Activated naive CD8-positive, alpha-beta T cell treated with anti-CD3 and anti-CD28 coated beads, Interleukin-2, amount 10 ng/mL, durations not matched to agents 7 days and 5 days (primary cell): ENCODE measurements at places on chromosomes 11 and 22. TPM values are rescaled to one million over a fixed set of nuclear protein-coding genes. Genes with fewer than 3 reads are reported as not detected.

Gene MGAT3
- total RNA-seq: 7.0 TPM

Gene RPLP2
- total RNA-seq: 3,019 TPM

Gene DENND6B
- total RNA-seq: 9.5 TPM

Gene CABP4
- 2.8 TPM for total RNA-seq

Gene MS4A4E
- total RNA-seq: not detected

Gene KLHL22
- 31.7 TPM for total RNA-seq

Gene MEI1
- 52.1 TPM for total RNA-seq

Gene ARHGEF17
- not detected for total RNA-seq

Gene DGAT2
- total RNA-seq: 0.86 TPM

DNA sequence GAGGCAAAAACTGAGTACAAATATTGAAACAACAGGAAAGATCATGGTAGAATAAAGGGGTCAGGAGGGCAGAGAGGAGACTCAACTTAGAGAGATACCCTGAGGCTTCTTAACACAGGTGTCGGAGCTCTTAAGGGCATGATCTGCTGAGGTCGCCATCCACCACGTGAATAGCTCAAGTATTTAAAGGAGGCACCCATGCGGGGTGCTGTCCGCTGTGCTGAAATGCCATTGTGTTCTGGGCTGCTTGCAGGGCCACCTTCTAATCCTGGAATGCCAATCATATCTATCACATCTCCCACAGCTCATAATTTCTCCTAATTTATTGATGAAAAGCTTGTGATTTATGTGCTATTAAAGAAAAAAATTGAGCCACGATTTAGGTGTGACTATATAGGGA is 90.2 kb downstream of the SEZ6L start:
- H3K36me3 ChIP-seq: no peaks in the 10 kb centered on the region
- no peaks in the 10 kb centered on the region for H3K4me1 ChIP-seq
- H3K27ac ChIP-seq: no peak overlapping the region
- no peak overlapping the region for H3K4me3 ChIP-seq
- peak; percentile 40 for DNase-seq

GRCh38 chr22:36233796-36234195 is 5.5 kb downstream of the APOL2 start:
- no peak overlapping the region for H3K4me3 ChIP-seq
- no peaks in the 10 kb centered on the region for H3K27me3 ChIP-seq
- no peak for DNase-seq
- H3K27ac ChIP-seq: peak overlapping the region; percentile 85

DNA sequence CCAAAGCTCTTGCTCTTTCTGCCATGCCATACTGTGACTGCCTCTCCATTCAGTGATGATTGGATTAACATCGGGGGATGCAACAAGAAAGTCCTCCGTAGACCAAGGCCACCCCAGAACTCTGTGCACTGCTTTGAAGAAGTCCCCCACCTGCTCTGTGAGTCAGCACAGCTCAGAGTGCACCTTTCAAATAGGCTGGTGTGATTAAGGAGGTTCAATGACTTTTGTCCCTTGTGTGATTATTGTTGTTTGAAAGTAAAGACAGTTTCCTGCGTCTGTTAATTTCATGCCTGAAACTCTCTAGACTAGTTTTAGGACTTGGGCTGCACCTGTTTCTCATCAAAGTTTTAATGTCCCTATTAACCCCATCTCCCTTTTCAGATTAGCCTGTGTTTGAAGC is 33.0 kb upstream of the DBX1 start:
- DNase-seq: no peak
- H3K4me3 ChIP-seq: no peak overlapping the region
- H3K4me1 ChIP-seq: peaks cover 4% of the 10 kb centered on the region
- no peak overlapping the region for H3K27ac ChIP-seq

DNA sequence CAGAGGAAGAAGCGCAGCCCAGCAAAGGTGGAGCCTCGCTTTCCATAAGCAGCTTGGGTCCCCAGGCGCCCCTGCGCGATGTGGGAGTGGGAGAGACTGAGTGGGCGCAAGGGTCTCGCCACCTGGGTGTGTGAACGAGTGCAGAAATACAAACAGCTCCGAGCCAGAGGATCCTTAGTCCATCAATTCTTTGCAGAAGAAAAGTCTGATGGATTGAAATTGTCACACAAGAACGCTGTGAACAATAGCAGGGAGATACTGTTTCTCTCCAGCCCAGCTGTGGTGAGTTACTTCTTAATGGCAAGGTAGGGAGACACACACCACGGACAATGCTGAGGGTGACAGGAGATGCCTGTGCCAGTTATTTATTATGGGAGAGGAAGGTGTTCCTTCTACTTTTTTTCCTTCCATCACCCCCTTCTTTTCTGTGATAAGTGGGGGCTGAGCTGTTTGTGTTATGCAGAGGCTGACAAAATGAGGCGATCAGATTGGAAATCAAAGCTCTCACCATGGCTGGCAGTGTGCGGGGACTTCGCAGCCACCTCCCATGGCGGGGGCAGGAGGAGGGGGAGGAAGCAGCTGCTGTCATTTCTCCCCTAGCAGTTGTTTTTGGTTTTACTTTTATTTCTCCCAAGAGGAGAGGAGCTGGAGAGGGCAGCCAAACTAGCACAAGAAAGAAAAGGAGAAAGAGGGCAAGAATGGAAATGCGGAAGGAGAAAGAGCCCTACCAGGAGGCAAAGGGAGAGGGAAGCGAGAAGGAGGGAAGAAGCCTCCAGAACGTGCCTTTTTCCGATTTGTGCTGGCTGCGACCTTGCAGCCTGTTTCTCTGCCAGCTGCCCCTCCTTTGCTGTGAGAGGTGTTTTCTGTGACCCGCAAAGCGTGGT is 755.8 kb downstream of the NTM start:
- H3K4me3 ChIP-seq: no peak overlapping the region
- H3K27me3 ChIP-seq: no peaks in the 10 kb centered on the region
- H3K36me3 ChIP-seq: no peaks in the 10 kb centered on the region
- no peak overlapping the region for H3K27ac ChIP-seq
- H3K4me1 ChIP-seq: no peaks in the 10 kb centered on the region
- no peak for DNase-seq

GRCh38 chr11:71485063-71485399 is 32.0 kb downstream of the NADSYN1 start:
- peaks cover 3% of the 10 kb centered on the region for H3K4me1 ChIP-seq
- no peaks in the 10 kb centered on the region for H3K27me3 ChIP-seq
- H3K4me3 ChIP-seq: no peak overlapping the region
- no peak for DNase-seq
- H3K27ac ChIP-seq: no peak overlapping the region
- peaks cover 38% of the 10 kb centered on the region for H3K36me3 ChIP-seq

DNA sequence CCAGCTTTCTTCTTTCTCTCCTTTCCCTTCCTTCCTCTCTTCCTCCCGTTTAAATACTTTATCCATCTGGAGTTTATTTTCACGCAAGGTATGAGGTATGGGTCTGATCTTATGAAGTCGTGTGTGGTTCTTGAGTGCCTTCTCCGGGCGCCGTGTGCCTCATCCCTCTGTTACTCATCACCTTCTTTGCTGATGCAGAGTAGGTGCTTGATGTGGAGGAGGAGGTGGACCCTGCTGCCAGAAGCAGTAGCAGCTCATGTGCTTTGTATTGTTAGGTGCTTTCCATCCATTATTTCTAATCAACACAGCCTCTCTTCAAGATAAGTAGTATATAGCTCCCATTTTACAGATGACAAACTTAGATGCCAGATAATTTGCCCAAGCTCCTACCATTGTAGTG is 47.0 kb downstream of the TNRC6B start:
- H3K27me3 ChIP-seq: no peaks in the 10 kb centered on the region
- peaks cover 26% of the 10 kb centered on the region for H3K4me1 ChIP-seq
- peak overlapping the region; percentile 47 for H3K27ac ChIP-seq
- no peak for DNase-seq

- no peak for DNase-seq
- H3K27ac ChIP-seq: no peak overlapping the region
- H3K36me3 ChIP-seq: peaks cover 28% of the 10 kb centered on the region
Observed at GRCh38 chr11:47276923-47277322, 7.0 kb downstream of the MADD start.

DNA sequence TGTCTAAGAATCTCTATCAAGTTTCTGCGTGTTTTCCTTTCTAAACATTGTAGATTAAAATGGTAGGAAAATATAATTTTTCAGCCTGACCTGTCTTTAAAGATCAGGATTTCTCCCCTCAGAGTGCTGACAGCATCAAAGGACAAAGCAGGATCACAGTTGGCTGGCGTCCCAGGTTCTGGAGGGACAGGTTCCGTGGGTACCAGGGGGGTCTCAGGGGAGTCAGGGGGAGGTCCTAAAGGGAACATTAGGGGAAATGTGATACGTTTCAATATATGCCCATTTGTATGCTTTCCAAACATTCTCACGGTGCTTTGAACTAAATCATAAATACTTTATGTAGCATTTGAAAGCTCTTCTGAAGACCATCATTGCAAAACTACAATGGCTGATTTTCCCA is 3.4 kb downstream of the MMP3 start:
- DNase-seq: no peak
- no peaks in the 10 kb centered on the region for H3K27me3 ChIP-seq
- no peaks in the 10 kb centered on the region for H3K36me3 ChIP-seq
- H3K27ac ChIP-seq: no peak overlapping the region

DNA sequence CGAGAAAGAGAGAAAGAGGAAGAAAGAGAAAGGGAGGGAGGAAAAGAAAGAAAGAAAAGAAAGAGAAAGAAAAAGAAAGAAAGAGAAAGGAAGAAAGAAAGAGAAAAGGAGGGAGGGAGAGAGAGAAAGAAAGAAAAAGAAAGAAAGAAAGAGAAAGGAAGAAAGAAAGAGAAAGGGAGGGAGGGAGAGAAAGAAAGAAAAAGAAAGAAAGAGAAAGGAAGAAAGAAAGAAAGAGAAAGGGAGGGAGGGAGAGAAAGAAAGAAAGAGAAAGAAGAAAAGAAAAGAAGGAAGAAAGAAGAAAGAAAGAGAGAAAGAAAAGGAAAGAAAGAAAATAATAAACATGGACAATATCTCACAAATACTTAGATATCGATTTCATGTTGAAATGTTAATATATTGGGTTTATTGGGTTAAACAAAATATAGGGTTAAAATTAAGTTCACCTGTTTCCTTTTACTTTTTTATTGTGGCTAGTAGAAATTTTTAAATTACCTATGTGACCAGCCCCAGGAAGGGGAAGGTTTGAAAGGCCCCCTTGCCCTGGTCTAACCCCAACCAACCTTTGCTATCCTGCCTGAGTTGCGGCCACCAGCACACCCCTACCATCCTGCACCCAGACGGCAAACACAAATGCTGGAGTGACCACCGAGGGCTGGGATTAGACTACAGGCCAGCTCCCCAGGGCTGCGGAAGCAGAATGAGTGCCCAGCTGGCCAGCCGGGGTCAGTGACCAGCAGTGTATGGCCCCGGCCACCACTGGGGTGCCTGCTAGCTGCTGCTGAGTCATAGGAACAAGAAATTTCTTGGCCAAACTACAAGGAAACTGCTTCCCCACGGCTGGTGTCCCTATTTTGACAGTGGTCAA is 81.0 kb upstream of the FGF3 start:
- H3K36me3 ChIP-seq: no peaks in the 10 kb centered on the region
- no peaks in the 10 kb centered on the region for H3K4me1 ChIP-seq
- DNase-seq: no peak

DNA sequence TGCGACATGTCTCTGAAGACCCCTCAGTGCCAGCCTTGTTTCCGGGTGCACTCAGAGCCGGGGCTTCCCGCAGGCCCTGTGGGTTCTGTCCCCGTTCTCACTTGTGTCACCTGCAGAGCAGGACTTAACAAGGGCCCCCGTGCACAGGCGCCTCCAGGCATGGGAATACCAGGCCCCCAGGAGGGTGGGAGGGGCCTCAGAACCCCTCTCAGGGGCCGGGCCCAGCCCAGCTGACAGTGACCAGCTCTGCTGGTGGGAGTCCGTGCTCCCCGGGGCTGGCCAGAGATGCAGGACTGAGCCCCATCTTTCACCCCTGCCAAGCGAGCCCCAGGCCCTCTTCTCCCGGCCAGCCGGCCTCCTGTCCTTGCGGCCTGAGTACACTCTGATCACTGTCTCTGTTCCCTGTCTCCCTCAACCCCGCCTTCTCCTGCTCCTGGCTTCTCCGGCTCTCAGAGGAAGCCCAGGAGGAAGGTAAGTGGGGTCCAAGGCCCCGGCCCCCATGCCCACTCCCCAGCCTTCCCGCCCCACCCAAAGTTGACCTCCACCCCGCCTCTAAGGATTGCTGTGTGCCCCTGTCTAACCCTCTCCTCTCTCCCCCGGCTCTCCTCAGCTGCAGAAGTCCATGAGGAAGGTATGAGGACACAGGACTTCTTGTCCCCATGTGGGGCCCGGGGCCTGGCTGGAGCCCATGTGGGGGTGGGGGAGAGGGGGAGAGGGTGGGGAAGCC is 5.3 kb downstream of the TNNT3 start:
- no peak for DNase-seq
- H3K4me3 ChIP-seq: no peak overlapping the region
- no peaks in the 10 kb centered on the region for H3K36me3 ChIP-seq
- peaks cover 4% of the 10 kb centered on the region for H3K4me1 ChIP-seq
- H3K27ac ChIP-seq: no peak overlapping the region
- peaks cover 2% of the 10 kb centered on the region for H3K27me3 ChIP-seq

- peak overlapping the region; percentile 8 for H3K27ac ChIP-seq
- H3K36me3 ChIP-seq: peaks cover 28% of the 10 kb centered on the region
- peaks cover 44% of the 10 kb centered on the region for H3K4me1 ChIP-seq
- H3K27me3 ChIP-seq: no peaks in the 10 kb centered on the region
- DNase-seq: no peak
Observed at GRCh38 chr11:122732342-122733315, 77.1 kb downstream of the UBASH3B start.

- DNase-seq: no peak
- H3K4me3 ChIP-seq: no peak overlapping the region
- no peaks in the 10 kb centered on the region for H3K36me3 ChIP-seq
- H3K27me3 ChIP-seq: no peaks in the 10 kb centered on the region
Observed at GRCh38 chr11:92709329-92709728, 260.1 kb upstream of the MTNR1B start.

DNA sequence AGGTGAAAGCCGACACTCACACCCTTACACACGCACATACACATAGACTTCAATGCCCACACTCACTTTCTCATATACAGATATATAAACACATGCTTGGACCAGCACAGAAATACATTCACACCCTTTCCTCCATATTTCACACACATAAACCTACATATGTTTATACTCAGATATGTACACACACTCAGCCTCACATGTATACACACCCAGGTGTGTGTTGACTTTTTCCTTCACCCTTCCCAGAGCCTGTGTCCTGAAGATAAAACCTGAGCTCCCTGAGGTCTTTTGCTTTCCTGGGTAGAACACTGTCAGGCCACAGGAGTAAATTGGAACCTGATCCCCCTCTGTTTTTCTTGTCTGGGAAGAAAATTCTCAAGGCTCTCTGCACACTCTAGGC is 62.8 kb downstream of the INSC start:
- H3K27ac ChIP-seq: no peak overlapping the region
- DNase-seq: no peak
- H3K36me3 ChIP-seq: no peaks in the 10 kb centered on the region
- no peak overlapping the region for H3K4me3 ChIP-seq
- H3K27me3 ChIP-seq: peaks cover 28% of the 10 kb centered on the region
- no peaks in the 10 kb centered on the region for H3K4me1 ChIP-seq

- H3K36me3 ChIP-seq: peaks cover 6% of the 10 kb centered on the region
- no peak for DNase-seq
- H3K4me1 ChIP-seq: peaks cover 63% of the 10 kb centered on the region
- no peak overlapping the region for H3K4me3 ChIP-seq
- no peaks in the 10 kb centered on the region for H3K27me3 ChIP-seq
- H3K27ac ChIP-seq: no peak overlapping the region
Observed at GRCh38 chr22:23222793-23223568, 42.7 kb downstream of the BCR start.

- H3K4me1 ChIP-seq: no peaks in the 10 kb centered on the region
- H3K27ac ChIP-seq: no peak overlapping the region
- H3K36me3 ChIP-seq: peaks cover 4% of the 10 kb centered on the region
- peaks cover 11% of the 10 kb centered on the region for H3K27me3 ChIP-seq
- DNase-seq: no peak
Observed at GRCh38 chr22:49747716-49748115, 80.0 kb downstream of the BRD1 start.

GRCh38 chr11:106137061-106137460 is 59.6 kb downstream of the AASDHPPT start:
- no peak overlapping the region for H3K27ac ChIP-seq
- H3K27me3 ChIP-seq: no peaks in the 10 kb centered on the region
- no peaks in the 10 kb centered on the region for H3K4me1 ChIP-seq
- DNase-seq: no peak
- no peaks in the 10 kb centered on the region for H3K36me3 ChIP-seq
